ENCODE measurements at places on chromosomes 1 and 21.

GRCh38 chr1:206486995-206487788 lies 16.9 kb downstream of the IKBKE start:
- no peaks in the 10 kb centered on the region for H3K27me3 ChIP-seq
- peaks cover 9% of the 10 kb centered on the region for H3K4me1 ChIP-seq
- peaks cover 61% of the 10 kb centered on the region for H3K36me3 ChIP-seq

DNA sequence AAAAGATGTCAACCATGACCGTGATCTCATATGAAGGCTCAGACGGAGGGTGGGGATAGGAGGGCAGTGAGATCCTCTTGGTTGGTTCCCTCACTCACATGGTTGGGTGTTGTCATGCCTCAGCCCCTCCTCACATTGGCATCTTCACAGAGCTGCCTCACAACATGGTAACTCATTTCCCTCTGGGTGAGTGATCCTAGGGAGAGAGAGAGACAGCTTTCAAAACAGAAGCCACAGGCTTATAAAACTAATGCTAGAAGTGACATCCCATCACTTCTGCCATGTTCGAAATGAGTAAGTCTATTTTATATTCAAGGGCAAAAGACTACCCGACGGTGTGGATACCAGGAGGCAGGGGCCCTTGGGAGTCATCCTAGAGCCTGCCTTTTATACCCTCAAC lies 145.5 kb downstream of the SPATA17 start:
- H3K27ac ChIP-seq = no peak overlapping the region
- no peak for DNase-seq

DNA sequence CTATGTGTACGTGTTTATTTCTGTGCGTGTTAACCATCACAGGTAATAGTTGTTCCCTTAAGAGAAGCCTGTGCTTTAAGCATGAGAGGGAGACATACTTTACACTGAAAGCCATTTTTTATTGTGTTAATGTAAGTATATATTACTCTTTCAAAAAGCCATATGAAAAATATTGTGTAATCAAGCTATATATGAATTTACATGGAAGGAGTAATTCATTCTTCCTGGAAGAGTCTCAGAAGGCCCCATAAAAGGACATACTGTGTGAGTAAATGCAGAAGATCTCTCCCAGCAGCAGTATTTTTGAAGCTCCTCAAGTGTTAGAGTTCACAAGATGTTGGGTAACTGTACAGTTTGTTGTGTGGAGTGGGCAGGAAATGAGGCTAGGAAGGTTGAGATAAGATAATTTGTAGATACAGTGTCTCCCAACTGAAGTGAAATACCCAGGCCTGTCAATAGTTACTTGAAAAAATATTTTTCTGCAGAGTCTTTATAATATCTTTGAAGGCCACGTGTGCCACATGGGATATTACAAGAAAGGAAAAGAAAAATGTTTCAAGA lies 138.3 kb downstream of the PTGER3 start:
- no peaks in the 10 kb centered on the region for H3K36me3 ChIP-seq
- peak overlapping the region; percentile 22 for H3K27ac ChIP-seq
- H3K27me3 ChIP-seq = no peaks in the 10 kb centered on the region
- H3K4me1 ChIP-seq = peaks cover 3% of the 10 kb centered on the region
- H3K4me3 ChIP-seq = no peak overlapping the region

GRCh38 chr1:7430691-7431090 lies 340.4 kb upstream of the VAMP3 start:
- H3K27me3 ChIP-seq = no peaks in the 10 kb centered on the region
- H3K4me1 ChIP-seq = no peaks in the 10 kb centered on the region
- no peak overlapping the region for H3K27ac ChIP-seq

- no peaks in the 10 kb centered on the region for H3K36me3 ChIP-seq
- H3K4me3 ChIP-seq = no peak overlapping the region
- H3K27ac ChIP-seq = peak overlapping the region; percentile 16
- no peaks in the 10 kb centered on the region for H3K27me3 ChIP-seq
- DNase-seq = no peak
Measured at GRCh38 chr1:22749919-22750684, 39.5 kb downstream of the EPHB2 start.

DNA sequence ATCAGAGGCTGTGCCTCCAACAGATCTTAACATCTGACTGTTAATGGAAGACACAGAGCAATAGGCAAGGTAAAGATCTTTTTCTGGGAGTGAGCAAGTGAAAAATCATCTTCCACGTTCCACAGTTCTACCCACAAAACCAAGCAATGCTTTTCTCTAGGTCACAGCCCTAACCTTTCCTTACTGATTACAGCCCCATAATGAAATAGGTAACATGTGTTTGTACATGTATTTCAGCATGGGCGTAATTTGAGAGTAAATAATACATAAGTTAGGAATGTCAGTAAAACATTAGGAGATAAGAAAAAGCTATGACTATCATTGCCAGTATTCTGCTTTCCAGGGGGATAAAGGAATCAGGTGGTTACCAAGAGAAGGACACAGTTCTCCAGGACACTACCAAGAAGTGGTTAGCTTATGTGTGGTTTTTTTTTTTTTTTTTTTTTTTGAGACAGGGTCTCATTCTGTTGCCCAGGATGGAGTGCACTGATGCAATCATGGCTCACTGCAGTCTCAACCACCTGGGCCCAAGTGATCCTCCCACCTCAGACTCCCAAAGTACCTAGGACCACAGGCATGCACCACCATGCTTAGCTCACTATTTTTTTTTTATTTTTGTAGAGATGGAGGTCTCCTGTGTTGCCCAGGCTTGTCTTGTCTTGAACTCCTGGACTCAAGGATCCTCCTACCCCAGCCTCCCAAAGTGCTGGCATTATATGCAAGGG lies 72.0 kb downstream of the DAP3 start:
- H3K27me3 ChIP-seq = no peaks in the 10 kb centered on the region
- H3K27ac ChIP-seq = no peak overlapping the region
- H3K4me3 ChIP-seq = no peak overlapping the region
- peaks cover 4% of the 10 kb centered on the region for H3K4me1 ChIP-seq
- H3K36me3 ChIP-seq = peaks cover 51% of the 10 kb centered on the region
- DNase-seq = no peak

GRCh38 chr1:20430355-20431175 lies 55.4 kb downstream of the CAMK2N1 start:
- H3K36me3 ChIP-seq = no peaks in the 10 kb centered on the region
- peak; percentile 80 for DNase-seq
- H3K27me3 ChIP-seq = peaks cover 28% of the 10 kb centered on the region
- H3K27ac ChIP-seq = no peak overlapping the region
- H3K4me1 ChIP-seq = peaks cover 4% of the 10 kb centered on the region
- no peak overlapping the region for H3K4me3 ChIP-seq

DNA sequence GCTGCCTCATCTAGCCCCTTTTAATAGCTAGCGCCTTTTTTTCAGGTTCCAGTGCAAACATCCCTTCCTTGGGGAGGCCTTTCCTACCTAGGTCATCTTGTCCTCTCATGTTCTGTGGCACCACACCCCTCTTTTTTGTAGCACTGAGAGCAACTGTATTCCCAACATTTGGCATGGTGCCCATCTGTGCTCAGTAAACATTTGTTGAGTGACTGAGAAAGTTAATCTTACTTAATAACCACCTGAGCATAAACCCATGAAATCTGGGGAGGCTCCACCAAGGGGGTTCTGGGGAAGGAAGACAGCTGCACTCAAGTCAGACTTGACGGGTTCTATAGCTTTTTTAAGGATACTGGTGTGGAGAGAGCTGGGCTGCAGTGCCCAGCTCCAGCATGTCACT lies 90.0 kb downstream of the NOS1AP start:
- no peaks in the 10 kb centered on the region for H3K4me1 ChIP-seq
- no peak for DNase-seq
- H3K27me3 ChIP-seq = peaks cover 18% of the 10 kb centered on the region
- H3K36me3 ChIP-seq = no peaks in the 10 kb centered on the region

DNA sequence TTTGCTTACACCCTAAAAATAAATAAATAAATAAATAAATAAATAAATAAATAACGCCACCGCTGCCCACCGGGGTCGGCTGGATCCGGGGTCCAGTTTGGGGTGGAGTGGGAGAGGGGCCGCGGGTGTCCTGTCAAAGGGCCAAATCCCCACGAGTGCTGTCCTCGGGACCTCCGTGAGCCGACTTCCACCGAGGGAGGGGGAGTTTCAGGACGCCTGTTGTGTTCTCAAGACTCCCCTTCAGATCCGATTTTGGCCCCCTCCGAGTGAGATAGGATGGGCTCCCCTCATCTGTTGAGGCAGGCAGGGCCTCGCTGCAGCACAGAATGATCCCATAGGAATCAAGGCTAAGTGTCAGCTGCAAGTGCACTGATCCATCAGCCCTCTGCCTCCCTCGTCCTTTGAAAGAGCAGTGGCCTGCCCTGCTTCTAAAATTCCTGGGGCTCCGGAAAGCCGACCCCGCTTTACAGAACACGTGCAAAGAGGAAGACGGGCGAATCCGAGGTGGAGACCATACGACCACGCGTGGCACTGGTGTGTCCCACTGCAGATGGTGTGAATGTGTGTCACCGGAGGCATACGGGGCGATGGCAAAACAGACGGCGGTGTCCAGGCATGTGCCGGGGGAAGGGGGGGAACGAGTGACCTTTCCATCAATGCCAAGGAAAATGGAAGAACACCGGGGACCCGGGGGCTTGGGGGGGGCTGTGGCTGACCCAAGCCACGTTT lies 3880.5 kb downstream of the SRGAP2C start:
- no peak overlapping the region for H3K27ac ChIP-seq
- no peak overlapping the region for H3K4me3 ChIP-seq
- no peaks in the 10 kb centered on the region for H3K4me1 ChIP-seq

GRCh38 chr21:25939396-25939761 lies 204.6 kb downstream of the GABPA start:
- no peak overlapping the region for H3K27ac ChIP-seq
- peaks cover 7% of the 10 kb centered on the region for H3K4me1 ChIP-seq
- H3K4me3 ChIP-seq = no peak overlapping the region

GRCh38 chr1:8145545-8146202 lies 119.6 kb upstream of the ERRFI1 start:
- peaks cover 20% of the 10 kb centered on the region for H3K27me3 ChIP-seq
- H3K27ac ChIP-seq = no peak overlapping the region
- H3K4me3 ChIP-seq = no peak overlapping the region
- H3K36me3 ChIP-seq = no peaks in the 10 kb centered on the region

DNA sequence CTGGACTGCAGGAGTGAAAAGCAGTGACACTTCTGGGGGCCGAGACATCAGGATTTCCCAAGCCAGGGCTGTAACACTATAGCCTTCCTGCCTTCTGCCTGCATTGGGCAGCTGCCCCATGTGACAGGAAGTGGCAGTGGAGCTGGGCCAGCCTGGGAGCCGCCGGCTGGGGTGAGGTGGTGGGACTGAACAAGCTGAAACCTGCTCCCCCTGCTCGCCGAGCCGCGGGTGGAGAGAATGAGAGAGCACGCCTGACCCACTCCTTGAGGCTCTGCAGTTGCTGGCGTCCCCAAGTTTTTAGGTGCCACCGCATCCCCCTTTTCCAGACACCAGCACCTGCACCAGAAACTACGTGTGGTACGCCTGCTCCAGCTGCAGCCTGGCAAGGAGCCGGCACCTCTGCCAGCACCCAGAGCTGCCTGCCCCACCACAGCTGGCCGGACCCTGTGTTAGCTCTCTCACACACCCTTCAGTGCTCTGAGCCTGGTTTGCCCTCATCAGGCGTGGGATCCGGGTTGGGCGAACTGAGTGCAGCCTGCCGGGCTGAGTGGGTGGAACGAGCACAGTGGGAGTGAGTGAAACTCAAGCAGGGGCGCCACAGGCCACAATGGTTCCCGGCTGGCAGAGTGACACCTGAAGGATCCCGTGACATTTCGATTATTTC lies 119.4 kb downstream of the AKT3 start:
- peaks cover 2% of the 10 kb centered on the region for H3K36me3 ChIP-seq
- no peaks in the 10 kb centered on the region for H3K27me3 ChIP-seq

- H3K27ac ChIP-seq = no peak overlapping the region
- DNase-seq = no peak
- H3K27me3 ChIP-seq = no peaks in the 10 kb centered on the region
- no peaks in the 10 kb centered on the region for H3K36me3 ChIP-seq
Measured at GRCh38 chr21:16563795-16564194, 834.0 kb downstream of the USP25 start.

DNA sequence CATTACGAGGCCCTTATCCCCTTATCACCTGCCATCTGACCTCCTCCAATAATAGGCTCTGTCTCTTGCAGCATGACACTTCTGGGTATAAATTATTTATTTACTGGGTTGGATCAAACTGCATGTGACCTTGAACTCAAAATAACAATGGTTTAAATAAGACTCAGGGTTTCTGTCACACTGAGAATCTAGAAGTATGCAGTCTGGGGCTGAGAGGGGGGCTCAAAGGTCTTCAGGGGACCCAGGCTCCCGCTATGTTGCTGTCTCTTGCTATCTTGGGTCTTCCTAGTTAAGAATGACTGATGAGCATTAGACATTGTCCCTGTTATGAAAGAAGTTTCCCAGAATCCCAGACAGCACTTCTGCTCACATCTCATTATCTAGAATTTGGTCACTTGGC lies 133.5 kb downstream of the URB2 start:
- peaks cover 11% of the 10 kb centered on the region for H3K4me1 ChIP-seq
- H3K27ac ChIP-seq = no peak overlapping the region
- H3K36me3 ChIP-seq = no peaks in the 10 kb centered on the region
- no peak for DNase-seq
- H3K4me3 ChIP-seq = no peak overlapping the region

DNA sequence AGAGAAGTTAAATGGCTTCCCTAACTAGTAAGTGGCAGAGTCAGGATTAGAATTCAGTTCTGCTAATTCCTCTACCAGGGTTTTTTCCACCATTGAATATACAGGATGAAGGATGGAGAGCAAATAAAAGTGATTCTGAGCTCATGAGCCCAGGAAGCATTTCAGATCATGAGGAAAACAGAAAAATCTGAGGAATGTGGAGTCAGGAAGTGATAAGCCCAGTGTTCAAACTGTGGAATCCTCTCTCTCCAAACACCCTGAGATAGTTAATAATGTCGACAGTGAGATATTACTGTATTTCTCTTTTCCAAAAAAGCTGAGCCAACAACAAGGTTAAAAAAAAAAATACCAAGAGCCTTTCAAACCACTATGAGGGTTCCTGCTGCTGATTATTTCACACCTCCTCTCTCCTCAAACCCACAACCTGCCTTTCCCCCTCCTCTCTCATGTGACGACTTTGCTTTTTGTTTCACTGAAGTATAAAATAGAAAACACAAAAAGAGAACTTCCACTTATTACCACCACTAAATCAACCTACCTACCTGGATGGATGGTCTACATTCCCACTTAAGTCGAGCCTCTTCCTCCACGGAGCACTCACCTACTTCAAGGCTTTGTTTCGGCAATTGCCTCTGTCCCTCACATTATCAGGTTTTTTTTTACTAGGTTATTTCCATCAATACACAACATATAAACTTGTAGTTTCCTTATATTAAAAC lies 8.9 kb downstream of the SLAMF1 start:
- peak; percentile 89 for DNase-seq
- no peaks in the 10 kb centered on the region for H3K27me3 ChIP-seq
- peak overlapping the region; percentile 79 for H3K4me3 ChIP-seq

- no peak overlapping the region for H3K27ac ChIP-seq
- no peaks in the 10 kb centered on the region for H3K4me1 ChIP-seq
- no peak for DNase-seq
- no peak overlapping the region for H3K4me3 ChIP-seq
- H3K27me3 ChIP-seq = peaks cover 14% of the 10 kb centered on the region
Measured at GRCh38 chr1:10950316-10951172, 61.9 kb upstream of the TARDBP start.

- no peak overlapping the region for H3K4me3 ChIP-seq
- H3K4me1 ChIP-seq = peaks cover 3% of the 10 kb centered on the region
- H3K27ac ChIP-seq = no peak overlapping the region
- no peak for DNase-seq
Measured at GRCh38 chr1:61797045-61797755, 54.9 kb downstream of the PATJ start.

All from activated CD4-positive, alpha-beta T cell treated with anti-CD3 and anti-CD28 coated beads, Interleukin-2, amount 10 ng/mL, durations not matched to agents 24 days and 14 days (primary cell).